ENCODE measurements at places on chromosomes 1 and 21.

GRCh38 chr1:220170836-220171526, 77.0 kb downstream of the IARS2 start:
- DNase-seq, result no peak

DNA sequence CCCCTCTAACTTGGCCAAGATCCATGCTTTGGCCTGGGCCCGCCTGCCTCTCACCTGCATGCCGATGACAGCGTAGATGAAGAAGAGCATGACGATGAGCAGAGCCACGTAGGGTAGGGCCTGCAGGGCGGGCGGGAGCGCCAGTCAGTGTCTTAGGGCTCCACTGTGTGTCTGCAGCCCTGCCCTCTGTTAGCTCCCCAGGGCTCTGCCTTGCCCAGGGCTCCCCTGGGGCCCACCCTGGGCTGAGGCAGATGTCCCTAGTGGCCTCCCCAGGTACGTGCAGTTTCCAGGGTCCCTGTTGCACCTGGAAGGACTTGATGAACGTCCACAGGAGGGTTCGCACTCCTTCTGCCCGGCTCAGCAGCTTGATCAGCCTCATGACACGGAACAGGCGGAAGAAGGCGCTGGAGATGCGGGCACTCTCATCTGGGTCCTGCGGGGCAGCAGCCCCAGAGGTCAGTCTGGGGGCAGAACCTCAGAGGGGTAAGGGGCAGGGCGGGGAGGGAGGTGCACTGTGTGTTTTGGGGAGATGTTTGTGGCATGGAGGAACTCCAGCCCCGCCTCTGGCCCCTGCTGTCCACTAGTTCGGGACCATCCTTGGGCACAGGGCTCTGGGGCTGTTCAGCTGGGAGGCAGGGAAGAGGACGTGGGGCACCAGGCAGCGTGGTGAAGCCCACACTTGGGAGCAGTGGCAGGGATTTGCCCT, 29.8 kb upstream of the KIF21B start:
- no peak for DNase-seq

DNA sequence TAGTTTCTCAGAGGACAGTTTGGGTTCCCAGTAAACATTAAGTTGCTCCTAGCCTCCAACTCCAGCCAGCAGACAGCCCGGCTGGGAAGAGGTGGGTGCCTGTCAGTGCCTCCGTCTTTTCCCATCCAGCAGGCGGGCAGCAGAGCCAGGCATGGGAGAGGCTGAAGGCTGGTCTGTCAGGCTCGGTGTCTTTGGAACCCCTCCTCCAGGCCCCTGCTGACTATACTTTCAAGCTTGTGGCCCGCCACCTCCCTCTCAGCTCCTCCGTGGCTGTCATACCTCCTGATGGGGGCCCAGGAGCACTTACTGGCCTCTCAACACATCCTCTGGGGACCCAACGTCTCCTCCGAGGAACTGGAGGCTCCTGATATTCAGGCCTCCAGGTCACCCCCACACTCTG, 140.9 kb downstream of the ACTL8 start:
- no peak for DNase-seq

GRCh38 chr1:226268421-226269124, 40.4 kb downstream of the LIN9 start:
- DNase-seq, result no peak

DNA sequence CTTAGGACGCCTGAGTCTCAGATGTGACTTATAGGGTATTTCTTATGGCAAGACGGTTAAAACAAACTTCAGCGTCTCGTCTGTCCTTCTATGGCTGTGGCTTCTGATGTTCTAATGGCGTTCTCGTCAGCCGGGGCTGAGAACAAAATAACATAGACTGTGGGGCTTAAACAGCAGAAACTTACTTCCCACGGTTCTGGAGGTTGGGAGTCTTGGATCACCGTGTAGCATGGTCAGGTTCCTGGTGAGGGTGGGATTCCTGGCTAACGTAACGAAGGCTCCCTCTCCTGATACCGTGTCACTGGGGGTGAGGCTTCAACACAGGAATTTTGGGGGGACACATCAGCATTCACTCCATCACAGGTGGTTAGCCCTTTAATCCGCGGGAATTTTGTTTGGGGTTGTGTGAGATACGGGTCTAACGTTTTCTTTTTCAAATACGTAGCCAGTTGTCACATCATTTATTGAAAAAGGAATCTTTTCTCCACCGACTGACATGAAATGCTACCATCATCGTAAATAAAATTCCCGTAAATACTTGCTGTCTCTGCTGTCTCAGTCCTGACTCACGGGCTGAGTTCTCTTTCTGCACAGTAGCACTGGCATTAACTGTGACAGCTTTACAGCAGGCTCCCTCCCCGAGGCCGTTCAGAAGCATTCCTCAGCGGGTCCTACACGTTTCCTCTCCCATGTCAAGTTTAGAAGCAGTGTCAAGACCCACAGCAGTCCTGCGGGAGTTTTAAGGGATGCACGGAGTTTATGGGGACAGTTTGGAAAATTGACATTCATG, 8.1 kb upstream of the POFUT2 start:
- DNase-seq, result no peak

DNA sequence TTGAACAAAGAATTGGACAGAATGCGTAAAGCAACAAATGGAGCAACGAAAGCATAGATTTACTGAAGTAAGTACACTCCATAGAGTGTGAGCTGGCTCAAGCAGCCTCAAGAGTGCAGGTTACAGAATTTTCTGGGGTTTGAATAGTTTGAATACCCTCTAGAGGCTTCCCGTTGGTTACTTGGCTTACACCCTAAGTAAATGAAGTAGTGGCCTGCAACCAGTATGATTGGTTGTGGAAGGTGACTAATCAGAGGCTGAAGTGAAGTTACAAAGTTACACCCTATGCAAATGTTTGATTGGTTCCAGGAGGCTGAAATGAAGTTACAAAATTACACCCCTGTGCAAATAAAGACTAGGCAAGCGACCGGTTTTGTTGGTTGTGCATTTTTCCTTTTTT, 10.9 kb downstream of the TCEANC2 start:
- DNase-seq, result no peak

- DNase-seq, result no peak
Observed at GRCh38 chr1:54989473-54989872, 9.0 kb downstream of the TMEM61 start.
